ENCODE measurements at places on chromosomes 6 and 20. TPM values are rescaled to one million over a fixed set of nuclear protein-coding genes. Genes with fewer than 3 reads are reported as not detected.

DNA sequence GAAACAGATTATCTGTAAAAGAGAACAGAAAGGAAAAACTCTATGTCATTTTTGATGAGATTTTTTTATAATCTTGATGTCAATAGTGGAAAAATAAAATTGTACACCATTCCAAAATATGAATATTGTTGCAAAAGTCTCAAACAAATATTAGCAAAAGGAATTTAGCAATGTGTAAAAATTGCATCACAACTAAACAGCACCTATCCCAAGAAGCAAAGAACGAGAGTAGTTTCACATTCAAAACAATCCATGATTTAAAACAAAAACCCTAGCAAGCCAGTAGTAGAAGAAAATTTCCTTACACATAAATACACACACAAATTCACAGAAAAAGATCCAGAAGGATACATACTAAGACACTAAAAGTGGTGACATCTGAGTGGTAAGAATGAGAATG, 38.4 kb downstream of the LCA5 start:
- DNase-seq: no peak

C6orf132 gene
- 44.3 TPM for polyA plus RNA-seq

DNA sequence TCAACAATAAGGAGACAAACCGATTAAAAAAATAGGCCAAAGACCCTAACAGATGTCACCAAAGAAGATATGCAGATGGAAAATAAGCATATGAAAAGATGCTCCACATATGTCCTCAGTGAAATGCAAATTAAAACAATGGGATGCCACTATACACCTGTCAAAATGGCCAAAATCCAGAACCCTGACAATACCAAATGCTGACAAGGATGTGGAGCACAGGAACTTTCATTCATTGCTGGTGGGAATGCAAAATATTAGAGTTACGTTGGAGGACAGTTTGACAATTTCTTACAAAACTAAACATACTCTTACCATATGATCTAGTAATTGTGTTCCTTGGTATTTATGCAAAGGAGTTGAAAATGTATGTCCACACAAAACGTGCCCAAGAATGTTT, 1.8 kb upstream of the ZNF184 start:
- DNase-seq: no peak

HSF2 gene
- 16.4 TPM for polyA plus RNA-seq

SMPDL3A gene
- 48.7 TPM for polyA plus RNA-seq

ADGRF4 gene
- polyA plus RNA-seq: 1.2 TPM

COL9A3 gene
- 14.1 TPM for polyA plus RNA-seq

GRCh38 chr20:42100137-42100704, 482.0 kb upstream of the CHD6 start:
- peak; percentile 90 for DNase-seq

DNA sequence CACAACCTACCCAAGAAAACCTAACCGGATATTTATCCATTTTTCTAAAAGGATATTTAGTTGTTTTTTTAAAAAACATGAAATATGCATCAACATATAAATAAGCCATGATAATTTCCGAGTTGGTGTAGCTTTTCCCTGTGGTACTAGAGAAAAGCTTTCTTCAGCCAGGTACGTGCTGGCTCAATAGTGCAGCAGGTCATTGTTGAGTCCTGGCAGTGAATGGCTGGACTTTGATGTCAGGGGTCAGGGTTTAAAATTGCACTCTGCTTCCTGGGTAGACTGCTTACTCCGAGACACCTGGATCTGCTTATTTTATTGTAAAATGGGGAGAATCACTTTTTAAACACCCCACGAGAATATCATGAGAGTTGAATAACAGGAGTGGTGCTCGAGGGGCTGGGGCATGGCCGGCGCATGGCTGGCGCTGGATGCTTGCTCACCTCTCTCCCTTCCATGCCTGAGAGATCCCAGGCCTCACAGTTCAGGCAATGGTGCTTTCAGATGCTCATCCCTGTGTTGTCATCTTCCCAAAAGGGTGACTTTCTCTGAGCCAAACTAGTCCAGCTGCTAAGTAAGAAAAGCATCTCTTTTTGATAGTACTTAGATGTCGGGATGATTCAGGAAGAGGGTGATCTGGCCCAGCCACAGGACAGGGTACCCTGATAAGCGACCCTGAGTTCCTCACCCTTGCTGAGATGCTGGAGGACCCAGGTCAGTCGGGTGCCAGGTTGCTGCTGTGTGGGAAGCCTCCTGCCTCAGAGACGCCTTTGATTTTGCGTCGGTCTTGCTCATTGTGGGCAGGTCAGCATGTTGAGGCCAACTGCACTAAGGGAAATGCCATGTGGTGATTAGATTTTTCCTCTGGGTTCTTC, 269.1 kb upstream of the FOXQ1 start:
- no peak for DNase-seq

DNA sequence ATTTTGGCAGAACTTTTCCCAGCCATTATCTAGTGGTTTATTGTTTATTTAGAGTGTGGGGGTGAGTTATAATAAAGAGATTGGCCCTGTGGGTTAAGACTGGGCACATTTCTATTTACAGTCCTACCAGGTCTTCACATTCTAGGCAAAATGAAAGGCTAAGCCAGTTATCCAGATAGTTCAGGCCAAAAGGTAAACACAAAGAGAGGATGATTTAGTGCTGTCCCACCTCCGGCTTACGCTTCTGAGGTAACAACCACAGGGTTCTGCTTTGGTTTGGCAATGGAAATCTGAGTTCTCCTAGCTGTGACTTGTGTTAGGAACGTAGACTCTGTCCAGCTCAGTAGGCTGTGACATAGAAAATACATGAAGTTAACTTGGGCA, 50.3 kb upstream of the PTPRK start:
- no peak for DNase-seq
